PC-3 (cell line): ENCODE measurements at places on chromosomes 12 and 14.
A peak's percentile ranks its signal among the peaks of the same experiment; 100 is the strongest.

- DNase-seq: peak; percentile 52
These were observed 1.2 kb downstream of the RPLP0 start for GRCh38 chr12:120199595-120200306.

DNA sequence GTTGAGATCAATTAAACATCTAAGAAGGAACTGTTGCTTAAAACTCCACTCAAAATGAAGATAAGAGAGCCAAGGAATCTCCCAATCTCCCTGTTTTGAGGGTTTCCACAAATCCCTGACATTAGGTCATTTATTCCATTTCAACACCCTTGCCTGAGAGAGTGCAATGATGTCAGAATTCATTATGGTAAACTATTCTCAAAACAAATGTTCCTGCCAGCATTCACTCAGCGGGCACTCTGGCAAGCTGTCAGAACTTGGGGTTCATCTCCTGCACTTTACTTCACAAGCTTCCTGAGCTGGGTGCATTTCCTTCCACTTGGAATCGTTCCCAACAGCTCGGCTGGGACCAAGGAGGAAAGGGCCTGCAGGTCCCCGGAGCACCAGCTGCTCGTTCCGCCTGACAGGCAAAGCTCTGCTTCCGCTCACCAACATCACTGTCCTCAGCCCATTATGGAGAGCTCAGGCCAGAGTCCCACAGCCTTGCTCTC is 117.8 kb downstream of the TTC7B start:
- DNase-seq: no peak

DNA sequence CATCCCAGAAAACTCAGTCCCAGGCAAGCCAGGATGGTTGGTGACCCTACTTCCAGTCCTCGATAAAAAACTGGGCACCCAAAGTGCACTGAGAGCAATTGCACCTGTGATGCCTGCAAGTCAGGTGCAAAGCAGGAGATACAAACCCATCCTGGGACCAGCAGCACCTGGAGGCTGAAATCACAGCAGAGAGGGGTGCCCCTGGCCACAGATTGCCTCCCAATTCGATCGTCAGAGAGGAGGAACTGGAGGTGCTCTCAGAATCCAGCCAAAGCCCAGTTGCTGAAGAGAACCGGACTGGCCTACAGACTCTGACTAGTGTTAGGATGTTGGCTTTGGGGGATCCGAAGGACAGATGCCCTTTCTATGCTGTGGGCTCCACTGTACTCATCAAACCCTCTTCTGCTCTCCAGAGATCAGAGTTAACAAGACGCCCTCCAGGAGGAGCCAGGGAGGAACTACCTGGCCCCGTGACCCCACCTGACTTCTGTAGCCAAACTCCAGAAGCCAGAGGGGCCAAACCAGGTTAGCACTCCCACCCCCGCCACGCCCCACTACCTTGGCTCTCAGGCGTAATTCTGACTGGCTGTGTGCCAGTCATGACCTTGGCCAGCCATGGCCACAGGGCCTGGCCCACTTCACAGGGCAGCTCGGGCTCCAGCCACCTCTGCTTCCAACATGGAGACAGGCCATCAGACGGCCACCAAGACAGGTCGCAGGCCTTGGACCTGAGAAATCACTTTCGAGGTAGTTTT is 284.5 kb upstream of the RTL1 start:
- no peak for DNase-seq

GRCh38 chr12:130826151-130826801 is 12.8 kb downstream of the STX2 start:
- DNase-seq: peak; percentile 60

DNA sequence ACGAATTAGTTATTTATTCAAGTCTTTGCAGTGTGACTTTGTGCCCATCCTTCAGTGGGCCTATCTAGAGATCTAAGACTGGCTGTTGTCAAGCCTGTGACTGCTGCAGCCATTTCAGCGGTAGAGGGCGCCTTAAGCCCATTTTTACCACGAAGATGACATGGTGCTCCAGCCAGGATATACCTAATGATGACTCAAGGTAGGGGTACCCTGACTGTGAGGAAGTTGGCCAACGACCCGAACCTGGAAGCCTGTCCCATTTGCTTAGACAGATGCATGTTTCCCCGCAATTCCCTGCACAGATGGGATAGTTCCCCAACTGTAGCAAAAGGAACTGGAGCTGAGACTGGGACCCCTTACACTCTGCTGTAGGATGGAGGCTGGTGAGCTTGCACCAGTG is 41.3 kb downstream of the RAB3IP start:
- DNase-seq: peak; percentile 79

- DNase-seq: no peak
These were observed 377.6 kb upstream of the MDGA2 start for GRCh38 chr14:48052973-48053372.

DNA sequence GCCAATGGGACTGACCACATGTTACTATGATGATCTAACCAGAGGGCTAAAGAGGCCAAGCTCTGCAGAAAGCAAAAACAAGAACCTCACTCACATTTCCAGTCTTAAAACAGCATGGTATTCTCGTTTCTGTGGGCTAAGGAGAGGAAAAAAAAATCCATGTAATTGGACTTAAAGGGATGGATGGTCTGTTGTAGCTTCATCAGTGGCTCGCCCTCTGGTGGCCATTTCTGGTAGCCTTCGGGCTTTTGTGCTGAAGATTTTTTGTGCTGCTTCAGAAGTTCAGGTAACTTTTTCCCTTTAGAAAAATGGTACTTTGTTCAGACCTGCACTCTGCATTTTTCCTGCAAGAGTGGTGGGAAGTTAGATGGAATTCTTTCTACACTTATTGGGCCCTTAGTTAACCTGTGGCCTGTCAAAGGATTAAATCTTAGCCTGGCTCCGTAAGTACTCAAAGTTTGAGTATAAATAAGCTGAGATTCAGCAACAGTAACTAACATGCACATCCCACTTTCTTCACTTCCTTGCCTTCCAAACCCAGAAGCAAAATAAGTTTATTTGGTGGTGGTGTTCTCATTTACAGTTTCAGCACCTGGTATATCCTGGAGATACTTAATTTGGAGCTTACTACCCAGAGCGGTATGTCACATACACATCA is 22.3 kb downstream of the DCAF4 start:
- peak; percentile 86 for DNase-seq

GRCh38 chr14:34234258-34234657 is 227.8 kb downstream of the SPTSSA start:
- no peak for DNase-seq

DNA sequence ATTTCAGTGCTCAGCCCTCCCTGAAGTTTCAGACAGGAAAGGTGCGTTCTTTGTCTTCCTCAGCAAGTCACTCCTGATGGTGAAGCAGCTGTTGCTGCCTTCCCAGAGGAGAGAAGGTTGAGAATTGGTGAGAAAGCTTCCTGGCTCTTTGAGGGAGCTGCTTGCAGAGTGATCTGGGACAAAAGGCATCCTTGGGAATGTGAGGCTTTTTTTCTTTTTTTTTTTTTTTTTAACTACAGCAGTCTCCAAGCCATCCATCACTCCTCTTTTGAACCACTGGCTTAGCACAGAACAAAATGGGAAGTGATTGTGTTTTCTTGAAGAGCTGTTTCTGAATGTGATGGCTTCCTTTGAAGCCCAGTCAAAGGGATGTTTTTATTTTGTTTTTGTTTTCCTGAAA is 120.4 kb upstream of the LRIG3 start:
- DNase-seq: peak; percentile 33

DNA sequence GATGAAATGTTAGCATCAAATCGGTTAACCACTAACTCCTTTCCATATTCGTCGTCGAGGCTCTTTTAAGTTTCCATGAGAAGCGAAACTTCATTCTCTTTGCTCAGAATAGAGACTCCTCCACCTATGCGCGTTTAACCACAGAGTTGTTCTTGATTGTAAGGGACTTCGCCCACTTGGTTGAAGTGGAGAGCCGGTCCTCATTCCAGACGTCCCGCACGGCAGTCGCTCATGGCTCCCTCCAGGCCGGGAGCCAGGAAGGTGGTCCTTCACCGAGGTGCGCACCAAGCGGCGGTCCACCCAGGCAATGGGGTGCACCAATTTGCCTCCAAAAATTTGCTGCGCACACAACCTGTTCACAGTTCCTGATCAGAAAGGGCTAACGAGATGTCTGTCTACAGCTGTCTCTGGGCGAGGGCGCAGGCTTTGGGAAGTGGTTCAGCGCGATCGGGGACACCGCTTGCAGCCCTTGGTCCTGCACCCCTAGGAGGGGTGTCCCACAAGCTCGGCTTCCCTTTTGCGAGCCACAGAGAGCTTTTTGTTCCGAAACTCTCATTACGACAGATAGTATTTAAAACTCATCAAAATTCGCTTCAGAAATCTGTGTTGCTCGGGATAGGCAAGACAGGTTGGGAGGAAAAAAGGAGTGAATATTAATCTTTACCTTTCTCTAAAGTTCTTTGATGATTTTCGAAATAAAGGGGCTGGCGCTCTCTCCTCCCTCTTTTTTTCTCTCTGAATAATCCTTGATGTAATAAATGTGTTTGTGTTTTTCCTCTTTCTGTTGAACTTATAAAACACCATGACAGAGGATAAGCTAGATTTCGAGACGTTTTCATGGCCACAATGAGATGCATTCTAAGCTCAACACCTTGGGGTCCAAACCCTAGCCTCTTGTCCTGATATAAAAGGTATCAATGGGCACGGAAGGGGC is 6.4 kb upstream of the ALX1 start:
- no peak for DNase-seq

DNA sequence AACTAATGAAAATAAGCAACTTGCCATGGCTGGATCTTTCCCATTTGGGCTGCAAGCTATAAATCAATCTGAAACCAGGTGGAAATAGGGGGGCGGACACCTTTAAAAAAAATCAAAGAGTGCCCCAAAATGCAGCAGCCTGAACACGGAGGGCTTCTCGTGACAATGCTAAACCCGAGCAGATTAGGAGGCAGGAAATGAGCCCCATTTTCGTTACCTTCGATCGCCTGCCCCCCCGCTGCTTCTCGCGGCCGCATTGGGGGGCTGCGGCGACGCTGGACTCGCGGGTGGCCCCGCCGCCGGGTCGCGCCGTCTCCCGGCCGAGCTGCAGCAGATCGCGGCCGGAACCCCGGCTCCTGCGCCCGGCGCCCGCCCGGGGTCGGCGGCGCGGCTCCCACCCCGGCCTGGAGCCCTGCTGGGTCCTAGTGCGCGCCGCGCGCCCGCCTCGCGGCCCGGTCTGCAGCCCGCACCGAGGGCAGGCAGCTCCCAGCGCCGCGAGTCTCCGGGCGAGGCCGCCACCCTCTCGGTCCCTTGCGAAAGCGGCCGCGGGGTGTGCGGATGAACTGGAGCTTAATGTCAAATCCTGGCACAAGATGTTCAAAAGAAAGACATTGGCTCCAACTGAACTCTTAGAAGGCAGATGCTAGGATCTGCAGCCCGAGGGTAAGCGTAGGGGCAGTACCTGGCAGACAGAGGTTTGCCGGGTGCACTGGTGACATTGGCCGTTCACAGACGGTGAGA is 201.9 kb upstream of the FOXN3 start:
- DNase-seq: peak; percentile 58

DNA sequence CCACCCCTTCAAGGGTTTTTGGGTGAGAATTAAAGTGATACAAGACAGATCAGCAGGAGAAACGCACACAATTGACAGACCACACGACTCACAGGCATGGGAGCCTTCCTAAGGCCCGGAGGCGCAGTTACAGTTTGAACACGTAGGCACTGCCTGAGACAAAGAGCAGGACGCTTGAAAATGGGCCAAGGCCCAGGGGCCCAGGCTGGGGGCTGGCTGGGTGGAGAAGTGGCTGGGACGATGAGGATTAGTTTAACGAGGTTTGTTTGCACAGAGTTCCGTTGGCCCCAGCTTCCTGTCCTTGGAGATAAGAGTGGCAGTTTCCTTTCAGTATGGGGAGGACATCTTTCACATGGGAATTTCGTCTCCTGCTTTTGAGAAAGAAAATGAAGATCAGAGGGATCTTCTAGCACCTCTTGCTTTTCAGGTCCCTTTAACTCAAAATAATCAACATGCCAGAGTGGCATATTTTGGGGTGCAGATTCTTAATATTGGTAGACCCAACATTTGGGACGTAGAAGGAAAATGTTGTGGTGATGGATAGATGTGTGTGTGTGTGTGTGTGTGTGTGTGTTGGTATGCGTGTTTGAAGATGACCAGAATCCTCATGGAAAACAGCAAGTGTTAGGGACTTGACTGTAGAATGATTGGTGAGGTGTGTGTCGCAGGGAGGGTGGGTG is 44.6 kb downstream of the DLK1 start:
- DNase-seq: no peak

DNA sequence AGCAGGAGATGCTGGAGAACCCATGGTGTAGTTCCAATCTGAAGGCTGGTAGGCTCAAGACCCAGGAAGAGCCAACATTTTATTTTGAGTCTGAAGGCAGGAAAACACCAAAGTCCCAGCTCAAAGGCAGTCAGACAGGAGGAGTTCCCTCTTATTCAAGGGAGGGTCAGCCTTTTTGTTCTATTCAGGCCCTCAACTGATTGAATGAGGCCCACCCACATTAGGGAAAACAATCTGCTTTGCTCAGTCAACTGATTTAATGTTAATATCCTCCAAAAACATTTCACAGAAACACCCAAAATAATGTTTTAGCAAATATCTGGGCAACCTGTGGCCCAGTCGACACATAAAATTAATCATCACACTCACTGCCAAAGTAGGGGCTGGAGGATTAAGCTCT is 130.8 kb downstream of the LMNTD1 start:
- no peak for DNase-seq

GRCh38 chr12:52824741-52825410 is 9.2 kb downstream of the KRT79 start:
- DNase-seq: no peak

- DNase-seq: no peak
These were observed 106.4 kb upstream of the SYT10 start for GRCh38 chr12:33546004-33546403.

- DNase-seq: no peak
These were observed 788 bp downstream of the KRT72 start for GRCh38 chr12:52600475-52600874.

GRCh38 chr14:105012171-105012985 is 8.5 kb downstream of the CDCA4 start:
- DNase-seq: no peak

GRCh38 chr12:57069523-57069922 is 9.1 kb downstream of the NEMP1 start:
- DNase-seq: peak; percentile 80

DNA sequence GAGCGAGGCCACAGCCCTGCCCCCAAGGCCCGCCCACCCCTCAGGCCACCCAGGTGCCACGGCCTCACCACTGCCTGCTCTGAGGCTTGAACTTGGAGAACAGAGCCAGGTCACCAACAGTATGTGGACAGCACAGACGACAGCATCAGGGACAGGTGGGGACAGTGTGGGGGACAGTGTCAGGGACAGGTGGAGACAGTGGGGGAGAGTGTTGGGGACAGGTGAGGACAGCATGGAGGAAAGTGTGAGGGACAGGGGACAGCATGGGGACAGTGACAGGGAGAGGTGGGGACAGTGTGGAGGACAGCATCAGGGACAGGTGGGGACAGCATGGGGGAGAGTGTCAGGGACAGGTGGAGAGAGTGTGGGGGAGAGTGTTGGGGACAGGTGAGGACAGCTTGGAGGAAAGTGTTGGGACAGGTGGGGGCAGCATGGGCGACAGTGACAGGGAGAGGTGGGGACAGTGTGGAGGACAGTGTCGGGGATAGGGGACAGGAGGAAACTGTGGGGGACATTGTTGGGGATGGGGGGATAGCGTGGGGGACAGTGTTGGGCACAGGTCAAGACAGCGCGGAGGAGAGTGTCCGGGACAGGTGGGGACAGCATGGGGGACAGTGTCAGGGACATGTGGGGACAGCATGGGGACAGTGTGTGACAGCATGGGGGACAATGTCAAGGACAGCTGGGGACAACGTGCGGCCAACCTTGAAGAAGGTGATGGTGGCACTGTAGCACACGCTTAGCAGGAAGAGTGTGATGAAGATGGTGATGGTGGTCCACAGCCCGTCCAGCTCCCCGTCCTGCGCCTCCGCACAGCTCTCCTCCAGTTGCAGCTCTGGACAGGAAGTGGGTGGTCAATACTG is 114.9 kb downstream of the TMEM121 start:
- DNase-seq: no peak
